ENCODE measurements at places on chromosomes 1 and 21. TPM values are rescaled to one million over a fixed set of nuclear protein-coding genes. Genes with fewer than 3 reads are reported as not detected.

GRCh38 chr1:171180670-171181069 lies 4.4 kb upstream of the FMO2 start:
- DNase-seq = no peak

- no peak for DNase-seq
Observed at GRCh38 chr1:51961954-51962353, 28.5 kb downstream of the RAB3B start.

GRCh38 chr1:65846866-65847265 lies 54.2 kb downstream of the PDE4B start:
- DNase-seq = no peak

- DNase-seq = no peak
Observed at GRCh38 chr1:165879946-165880345, 52.5 kb downstream of the UCK2 start.

RGS18 gene
- not detected for total RNA-seq

CAPN8 gene
- total RNA-seq = not detected

ST6GALNAC3 gene
- total RNA-seq = 0.03 TPM

GRCh38 chr1:224181453-224181810 lies 1.6 kb upstream of the DEGS1 start:
- DNase-seq = no peak

TIE1 gene
- 135 TPM for total RNA-seq

NES gene
- 0.13 TPM for total RNA-seq

DNA sequence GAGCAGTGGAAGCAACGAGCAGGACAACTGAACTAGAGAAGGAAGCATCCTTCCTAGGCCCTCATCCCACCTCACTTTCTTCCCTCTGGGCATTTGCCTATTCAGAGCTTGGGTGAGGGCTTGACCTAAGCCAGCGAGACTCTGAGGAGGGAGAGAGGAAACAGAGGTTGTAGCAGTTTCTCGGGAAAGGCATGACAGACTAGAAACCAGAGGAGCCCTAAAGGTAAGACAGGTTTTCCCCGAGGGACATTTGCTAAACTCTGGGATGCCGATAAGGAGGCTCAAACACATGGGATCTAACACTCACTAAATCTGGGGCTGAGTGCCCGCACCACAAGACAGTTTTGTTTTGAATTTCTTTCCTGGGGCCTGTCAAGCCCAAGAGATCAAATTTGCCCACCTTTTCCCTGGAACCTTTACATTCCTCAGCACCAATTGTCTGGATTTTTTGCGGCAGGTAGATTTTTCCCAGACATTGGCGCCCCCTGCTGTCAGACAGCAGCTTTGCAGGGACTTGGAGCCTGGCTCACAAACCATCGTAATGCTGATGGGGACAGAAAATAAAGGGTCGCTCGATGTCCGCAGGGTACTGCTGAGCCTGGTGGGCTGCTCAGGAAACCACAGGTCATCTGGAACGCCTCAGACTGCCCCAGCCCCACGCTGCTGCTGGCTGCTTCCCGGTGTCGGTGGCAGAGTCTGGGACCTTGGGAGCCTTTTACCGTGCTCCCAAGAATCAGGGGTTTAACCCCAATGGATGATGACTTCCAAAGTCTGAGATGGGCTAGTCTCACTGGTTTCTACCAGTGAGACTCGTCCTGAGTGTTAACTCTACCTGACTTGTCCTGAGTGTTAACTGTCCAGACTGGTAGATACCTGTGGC lies 23.4 kb upstream of the TSPAN2 start:
- DNase-seq = peak; percentile 37

- DNase-seq = no peak
Observed at GRCh38 chr21:44049182-44049581, 37.1 kb downstream of the TRAPPC10 start.

- DNase-seq = no peak
Observed at GRCh38 chr21:31901315-31901714, 28.5 kb downstream of the HUNK start.

KRTAP10-12 gene
- not detected for total RNA-seq

DNA sequence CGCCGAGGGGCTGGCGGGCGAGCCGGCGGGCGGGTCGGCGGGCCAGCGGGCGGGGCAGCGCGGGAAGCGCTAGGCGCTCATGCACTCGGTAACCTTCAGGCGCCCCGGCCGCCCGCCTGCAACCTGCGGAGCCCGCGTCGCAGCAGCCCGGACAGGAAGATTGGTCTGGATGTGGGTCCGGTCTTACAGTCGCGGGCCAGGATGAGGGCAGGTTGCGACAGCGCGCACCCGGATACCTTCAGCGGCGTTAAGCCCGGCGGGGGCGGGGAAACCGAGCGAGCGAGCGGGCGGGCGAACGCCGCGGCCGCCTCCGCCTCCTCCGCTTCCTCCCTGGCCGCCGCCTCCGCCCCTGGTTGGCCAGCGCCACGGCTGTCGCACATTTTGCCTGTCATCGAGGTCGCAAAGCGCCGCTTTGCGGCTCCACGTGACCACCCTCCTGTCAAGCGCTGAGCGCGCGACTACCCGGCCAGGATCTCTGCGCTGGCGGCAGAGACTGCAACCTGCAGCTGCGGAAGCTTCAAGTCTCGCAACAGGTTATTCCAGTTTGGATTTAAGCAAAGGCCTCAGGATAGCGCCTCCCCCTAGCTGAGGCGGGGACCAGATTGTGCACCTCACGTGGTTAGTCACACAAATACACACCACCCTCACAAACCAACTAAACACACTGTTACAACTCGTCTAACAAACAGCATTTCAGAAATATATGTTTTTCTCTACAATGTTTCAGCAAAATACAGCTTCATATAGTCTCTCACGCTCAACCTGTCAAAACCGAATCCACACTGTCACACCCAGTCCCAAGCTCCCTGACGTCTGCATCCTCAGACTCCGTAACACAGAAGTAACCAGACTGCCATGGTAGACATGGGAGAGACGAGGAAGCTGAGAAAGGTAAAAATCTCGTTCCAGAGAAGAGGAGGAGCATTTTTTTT lies at the start of gene FAF1:
FAF1 (minus strand) TSS at position 355 of the 932 bp plus-strand sequence. CDS start 456 bp downstream, outside the sequence.
- DNase-seq = peak; percentile 98

DNA sequence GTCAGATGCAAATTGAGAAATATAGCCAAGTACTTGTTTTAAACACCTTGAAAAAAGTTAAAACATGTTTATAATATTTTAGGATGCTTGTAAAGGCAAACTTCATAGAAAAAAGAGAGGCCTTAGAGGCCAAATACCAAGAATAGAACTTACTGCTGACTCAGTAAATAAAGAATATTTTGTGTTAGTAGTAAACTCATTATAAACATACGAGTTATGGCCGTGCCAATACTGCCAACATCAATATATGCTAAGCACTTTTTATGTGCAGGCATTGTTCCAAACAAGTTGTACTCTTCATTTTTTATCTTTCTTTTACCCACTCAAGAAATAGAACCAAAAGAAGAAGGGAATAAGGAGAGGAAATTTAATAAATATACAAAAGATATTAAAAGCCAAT lies 705.9 kb upstream of the NCAM2 start:
- DNase-seq = no peak

ALPL gene
- total RNA-seq = not detected

GRCh38 chr21:37273911-37274690 lies 7.0 kb upstream of the VPS26C start:
- DNase-seq = no peak

DNA sequence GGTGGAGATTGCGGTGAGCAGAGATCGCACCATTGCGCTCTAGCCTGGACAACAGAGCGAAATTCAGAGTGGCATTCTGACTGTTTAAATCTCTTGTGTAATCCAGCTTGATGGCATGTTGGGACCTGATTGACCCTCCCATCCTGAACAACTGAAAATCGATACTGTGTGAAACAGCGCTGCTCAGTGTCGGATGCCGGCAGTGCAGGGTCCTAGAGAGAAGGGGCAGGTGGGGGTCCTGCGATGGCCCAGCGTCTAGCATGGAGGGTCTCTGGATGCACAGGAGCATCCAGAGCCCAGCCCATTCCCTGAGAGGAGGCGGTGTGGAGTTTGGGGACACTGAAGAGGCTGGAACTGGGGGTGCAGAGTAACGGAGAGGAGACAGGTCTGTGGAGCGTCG lies 15.8 kb downstream of the AGT start:
- no peak for DNase-seq

PAQR6 gene
- 0.40 TPM for total RNA-seq

C1orf94 gene
- 0.37 TPM for total RNA-seq

PLPP3 gene
- total RNA-seq = 10.4 TPM

DNA sequence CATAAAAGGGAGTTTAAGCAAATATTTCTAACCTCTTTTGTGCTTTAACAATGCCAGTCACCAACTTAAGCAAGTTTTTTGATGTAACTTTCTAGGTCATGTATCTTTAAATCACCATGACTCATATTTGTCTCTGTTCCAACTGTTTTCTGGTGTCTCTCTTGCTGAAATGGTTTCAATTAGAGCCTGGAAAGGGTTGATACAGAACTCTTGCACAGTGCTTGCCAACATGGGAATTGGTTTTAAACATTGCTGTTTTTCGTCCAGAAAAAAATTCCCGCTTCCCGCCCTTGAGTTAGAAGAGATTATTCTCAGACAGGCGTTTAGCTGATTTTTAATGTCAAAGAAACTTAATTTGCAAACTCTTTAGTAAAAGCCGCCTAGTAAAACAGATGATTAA lies 46.4 kb upstream of the SLC22A15 start:
- peak; percentile 53 for DNase-seq

DNA sequence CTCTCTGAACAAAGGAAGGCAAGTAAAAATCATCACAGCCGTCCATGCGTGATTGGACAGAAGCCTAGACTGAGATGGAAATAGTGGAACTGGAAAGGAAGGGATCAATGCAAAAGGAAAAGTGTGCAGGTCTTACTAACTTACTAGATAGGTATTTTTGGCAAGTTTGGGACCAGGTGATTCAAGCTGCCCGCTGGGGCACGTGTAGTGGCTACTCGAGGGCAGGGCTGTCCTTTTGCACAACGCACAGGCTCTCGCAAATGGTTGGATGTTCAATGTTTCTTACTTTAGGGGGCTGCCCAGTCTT lies 566 bp upstream of the ALG6 start:
- DNase-seq = no peak

RNF19B gene
- 27.0 TPM for total RNA-seq

DRAXIN gene
- 0.32 TPM for total RNA-seq

DNA sequence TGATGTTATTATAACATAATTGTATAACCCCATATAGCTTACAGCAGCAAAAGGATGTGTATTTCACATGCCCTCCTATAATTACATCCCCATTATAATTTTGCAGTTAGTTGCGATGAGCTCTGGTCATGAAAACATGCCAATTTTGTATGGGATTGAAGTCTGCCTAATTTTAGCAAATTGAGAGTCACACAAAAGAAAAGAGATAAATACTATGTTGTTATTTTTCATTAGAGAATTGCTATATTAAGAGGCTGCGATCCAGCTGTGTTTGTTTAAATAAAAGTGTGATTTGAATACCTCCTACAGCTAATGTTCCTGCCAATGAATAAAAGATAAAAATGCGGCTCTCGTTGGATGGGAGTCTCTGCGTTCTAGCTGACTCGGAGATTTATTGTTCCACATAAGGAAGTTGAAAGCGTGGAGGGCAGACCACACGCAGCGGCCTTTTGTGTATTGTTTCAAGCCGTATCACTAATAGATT lies 461.0 kb upstream of the NFIA start:
- no peak for DNase-seq

NMNAT2 gene
- total RNA-seq = 2.4 TPM

DNA sequence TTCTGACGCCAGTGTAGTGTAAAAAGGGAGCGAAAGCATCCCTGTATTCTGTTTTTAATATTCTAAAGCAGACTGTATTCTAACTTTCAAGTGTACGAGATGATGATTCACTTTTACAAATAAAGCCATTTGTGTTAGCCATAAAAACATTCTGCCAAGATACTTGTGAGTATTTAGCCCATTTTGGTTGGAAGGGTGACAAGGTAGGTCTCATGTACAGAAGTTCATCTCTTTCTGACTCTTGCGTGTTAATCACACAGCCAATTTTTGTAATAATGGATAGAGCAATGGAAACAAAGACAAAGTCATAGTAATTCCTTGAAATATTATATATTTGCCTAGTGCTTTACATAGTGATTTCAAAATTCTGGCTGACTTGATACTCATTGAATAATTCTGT lies 125.3 kb upstream of the GREM2 start:
- no peak for DNase-seq

DNA sequence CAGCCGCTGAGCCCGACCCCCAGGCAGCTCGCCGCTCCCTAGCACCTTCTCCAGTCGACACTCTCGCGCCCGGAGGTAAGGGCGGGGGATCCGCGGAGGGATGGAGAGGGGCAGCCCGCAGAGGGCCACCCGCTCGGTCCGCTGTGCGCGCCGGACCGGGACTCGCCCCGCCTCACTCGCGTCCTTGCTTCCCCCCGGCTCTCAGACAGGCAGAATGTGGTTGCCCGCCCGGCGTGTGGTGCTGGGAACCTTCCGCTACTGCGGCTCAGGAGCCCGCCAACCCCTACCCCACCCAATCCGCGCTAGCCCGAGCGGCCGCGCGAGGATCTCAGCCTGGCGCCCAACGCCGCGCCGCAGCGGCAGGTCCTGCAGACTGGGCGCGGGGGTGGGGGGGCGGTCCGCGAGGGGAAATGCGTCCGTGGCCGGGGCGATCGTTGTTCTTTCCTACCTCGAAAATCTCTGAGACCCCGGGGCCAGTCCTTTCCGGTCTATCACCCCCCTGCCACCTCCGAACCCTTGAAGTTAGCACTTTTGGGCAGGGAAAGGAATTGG lies 404 bp downstream of the LRRC8C start:
- DNase-seq = peak; percentile 53

DONSON gene
- total RNA-seq = 32.9 TPM

CYP4A22 gene
- not detected for total RNA-seq

DNA sequence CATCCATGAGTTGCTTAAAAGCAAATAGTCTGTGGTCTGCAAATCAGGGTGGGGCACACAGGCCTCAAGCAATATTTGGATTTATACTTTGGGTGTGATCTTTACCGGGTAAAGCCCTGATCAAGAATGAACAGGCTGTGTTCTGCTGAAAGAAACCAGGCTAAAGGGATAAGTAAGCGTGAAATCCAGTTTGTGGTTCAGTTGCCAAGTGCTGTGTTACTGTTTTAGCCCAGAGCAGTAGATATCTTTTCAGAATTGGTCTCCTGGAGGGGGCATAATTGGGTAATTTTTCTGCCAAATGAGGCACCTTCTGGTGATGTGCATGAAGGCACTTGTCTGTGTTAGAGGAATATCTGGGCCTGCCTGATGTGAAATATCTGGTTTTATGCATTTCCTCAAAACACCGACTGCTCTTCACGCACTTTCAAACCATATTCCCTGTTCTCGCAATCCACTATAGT lies 21.4 kb downstream of the AIM2 start:
- no peak for DNase-seq

FALEC gene
- not detected for total RNA-seq

TSSK3 gene
- total RNA-seq = not detected

CD52 gene
- total RNA-seq = not detected

DNA sequence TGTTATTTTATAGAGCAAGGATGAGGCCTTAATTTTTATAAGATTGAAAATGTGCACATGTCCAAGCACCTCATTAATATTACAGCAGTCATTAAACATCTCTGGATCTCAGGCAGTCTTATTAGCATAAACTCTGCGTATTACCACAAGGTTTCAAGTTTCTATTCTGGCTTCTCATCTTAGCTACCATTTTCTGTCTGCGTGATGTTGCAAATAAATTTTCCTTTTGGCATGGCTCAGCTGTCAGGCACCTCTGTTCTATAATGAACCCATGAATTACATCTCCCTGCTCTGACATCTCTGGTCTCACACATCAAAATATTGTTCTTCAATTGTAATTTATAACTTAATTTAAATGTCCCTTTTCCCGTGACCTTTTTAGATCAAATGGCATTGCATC lies 156.5 kb downstream of the SLC45A1 start:
- DNase-seq = no peak

GRCh38 chr1:192869308-192869940 lies 60.6 kb downstream of the RGS2 start:
- DNase-seq = no peak

GIPC2 gene
- total RNA-seq = not detected

Measured in HT1080 (cell line).